ENCODE measurements at places on chromosomes 3 and 15.

- no peak for DNase-seq
Measured at GRCh38 chr15:72113347-72114031, 4.5 kb downstream of the MYO9A start.

GRCh38 chr3:118968111-118968510 is 66.5 kb downstream of the IGSF11 start:
- DNase-seq, result no peak

- no peak for DNase-seq
Measured at GRCh38 chr3:189621948-189622603, 9.1 kb upstream of the TP63 start.

DNA sequence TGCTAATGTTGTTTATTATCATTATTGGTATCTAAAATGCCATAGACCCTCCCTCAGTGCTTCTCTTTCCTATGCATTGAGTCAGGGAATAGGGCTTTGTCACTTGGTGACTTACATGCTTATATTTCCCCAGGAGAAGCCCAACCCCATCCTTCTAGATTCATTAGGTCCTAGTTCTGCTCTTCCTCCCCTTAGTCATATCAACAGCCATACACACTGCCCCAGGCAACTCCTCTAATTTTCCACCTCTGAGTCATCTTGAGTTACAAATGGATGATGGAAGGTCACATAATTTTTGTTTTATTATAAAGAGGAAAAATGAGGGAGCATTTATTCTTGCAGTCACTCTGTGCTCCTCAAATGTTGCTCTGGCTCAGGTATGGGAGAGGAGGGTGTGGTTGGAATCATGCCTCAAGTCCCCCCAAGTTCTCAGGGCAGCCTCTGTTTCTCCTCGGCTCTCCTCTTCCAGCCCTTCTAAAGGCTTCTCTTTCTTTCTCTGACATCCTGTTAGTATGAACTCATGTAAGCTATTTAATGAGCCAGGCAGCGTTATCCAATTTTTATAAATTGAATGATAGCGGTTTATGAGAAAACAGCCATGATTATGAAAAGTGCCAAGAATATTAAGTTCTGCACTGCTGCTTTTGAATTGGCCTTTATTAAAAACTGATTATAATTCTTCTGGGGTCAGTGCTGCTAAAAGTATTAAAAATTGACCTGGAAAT is 45.6 kb upstream of the FSTL1 start:
- DNase-seq, result no peak

DNA sequence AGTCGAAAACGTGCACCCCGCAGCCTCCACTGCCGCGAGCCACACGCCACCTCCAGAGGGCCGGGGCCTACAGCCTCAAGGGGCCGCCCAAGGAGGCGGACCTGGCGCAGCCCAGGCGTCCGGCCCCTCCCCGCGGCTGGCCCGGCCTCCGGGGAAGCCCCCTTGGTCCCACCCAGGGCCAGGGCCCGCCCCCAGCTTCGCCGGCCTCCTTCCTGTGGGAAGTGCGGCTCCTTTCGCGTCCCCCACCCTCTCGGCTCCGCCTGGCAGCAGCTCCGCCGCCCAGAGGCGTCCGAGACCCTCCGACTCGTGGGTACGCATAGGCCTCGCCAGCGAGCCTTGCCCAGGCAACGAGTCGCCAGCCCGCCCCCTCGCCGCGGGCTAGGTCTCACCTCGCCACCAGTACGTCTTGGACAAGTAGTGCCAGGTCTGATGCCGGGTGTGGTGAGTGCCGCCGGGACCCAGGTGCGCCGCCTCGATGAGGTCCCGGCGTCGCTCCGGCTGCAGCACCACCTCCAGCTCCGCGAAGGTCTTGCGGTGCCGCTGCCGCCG is 642 bp downstream of the ZBTB11 start:
- peak; percentile 84 for DNase-seq

GRCh38 chr15:57114070-57114469 is 195.6 kb downstream of the TCF12 start:
- no peak for DNase-seq

DNA sequence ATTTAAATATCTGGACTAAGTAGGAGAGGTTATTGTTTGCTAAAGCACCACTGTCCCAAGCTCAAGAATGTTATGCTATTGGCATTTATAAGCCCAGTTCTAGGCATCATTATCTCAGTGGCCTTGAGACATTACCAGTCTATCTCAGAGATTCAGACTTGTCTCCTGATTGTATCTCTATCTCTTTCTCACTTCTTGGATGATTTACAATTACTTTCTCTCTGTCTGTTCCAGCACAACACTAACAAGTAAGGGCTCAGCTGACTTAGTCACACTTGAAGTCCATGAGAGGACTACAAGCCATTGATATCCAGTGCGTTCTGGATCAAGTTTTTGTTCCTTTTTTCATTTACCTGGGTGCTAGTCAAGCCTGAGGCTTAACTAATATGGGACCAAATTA is 60.2 kb downstream of the TRIM69 start:
- DNase-seq, result no peak

DNA sequence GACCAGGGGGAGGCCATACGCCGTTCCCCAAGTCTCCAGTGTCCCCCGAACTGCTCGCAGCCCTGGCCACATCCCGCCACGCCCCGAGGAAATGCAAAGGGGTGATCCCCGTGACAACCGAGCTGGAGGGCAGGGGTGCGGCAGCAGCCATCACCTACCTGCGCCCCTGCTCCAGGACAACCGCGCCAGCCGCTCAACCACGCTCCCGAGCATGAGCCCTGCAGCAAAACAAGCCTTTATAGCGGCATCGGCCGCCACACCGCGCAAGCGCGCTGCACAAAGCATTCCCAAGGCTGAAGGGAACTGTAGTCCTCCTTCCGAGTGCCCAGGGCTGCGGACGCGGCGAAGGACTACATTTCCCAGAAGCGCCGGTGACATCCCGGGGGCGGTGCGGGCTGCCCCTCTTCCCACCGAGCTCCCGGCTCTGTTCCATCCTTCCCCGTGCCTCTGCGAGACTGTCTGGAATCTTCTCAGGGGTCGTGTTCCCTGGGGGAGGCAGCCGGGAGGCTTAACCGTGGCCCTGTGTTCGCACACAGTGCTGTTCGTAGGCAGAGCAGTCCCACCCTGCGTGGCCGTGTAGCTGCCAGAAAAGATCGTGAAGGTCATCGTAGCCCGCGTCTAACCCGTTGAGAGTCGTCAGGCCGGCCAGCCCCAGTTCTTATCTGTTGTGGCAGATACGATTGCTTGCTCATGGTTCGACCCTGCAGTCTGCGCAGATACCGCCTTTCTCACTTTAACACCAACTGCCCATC is at the start of gene ABCC5:
ABCC5 (minus strand) TSS at position 213 of the 752 bp plus-strand sequence. CDS start 3,492 bp downstream, outside the sequence.
- DNase-seq, result peak; percentile 73

GRCh38 chr15:95970326-95970725 is 360.2 kb upstream of the NR2F2 start:
- no peak for DNase-seq

GRCh38 chr3:24475925-24476324 is 18.7 kb downstream of the THRB start:
- no peak for DNase-seq

DNA sequence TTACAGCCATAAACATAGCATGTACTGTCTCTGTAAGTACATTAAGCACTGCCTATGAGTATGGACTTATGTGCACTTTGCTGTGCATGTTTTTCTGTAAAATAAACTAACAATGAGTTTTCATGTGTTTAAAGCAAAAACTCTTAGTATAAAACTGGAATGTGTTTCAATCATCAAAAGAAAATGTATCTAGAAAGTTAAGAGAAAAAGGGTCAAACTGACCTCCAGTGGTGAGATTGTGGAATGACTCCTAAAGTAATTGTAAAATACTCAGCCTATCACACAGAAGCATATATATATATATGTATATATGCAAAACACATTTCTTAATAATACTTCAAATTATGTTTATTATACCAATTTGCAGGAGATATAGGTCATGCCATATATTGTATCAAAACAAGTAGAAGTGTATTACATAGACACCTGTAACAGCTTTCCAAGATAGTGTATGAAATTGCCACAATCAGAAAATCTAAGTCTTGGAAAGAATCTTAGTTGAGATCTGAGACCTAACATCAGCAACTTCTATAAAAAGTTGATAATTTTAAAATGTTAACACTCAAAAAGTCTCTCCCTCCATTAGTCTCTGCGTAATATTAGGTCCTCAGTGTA is 199.6 kb downstream of the FMN1 start:
- DNase-seq, result no peak

DNA sequence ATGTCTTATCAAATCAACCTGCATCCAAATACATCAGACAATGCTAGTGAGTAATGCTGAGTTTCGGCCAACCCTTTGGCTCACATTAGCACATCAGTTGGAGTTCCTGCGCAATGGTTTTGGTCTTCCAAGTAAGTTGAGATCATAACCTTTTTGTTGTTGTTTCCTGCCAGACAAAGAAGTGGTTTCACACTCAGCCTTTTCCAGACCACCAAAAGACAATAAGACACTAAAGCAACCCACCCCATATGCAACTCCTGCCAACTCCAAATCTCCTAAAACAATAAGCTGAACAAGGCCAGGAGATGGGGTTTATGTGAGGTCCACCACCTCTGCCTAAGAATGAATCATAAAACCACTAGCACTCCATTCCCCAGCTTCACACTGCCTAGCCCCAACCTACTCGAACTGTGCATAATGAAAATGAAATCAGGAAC is 177.0 kb downstream of the ERC2 start:
- no peak for DNase-seq

- no peak for DNase-seq
Measured at GRCh38 chr3:147406028-147406931, at the start of gene ZIC4. TSS of gene ZIC4 (minus strand) at chr3:147406543. CDS start at chr3:147402797, 3,746 bp downstream.

GRCh38 chr3:77158730-77159581 is 119.1 kb downstream of the ROBO2 start:
- DNase-seq, result no peak

- DNase-seq, result no peak
Measured at GRCh38 chr3:107939691-107940442, 151.0 kb downstream of the CD47 start.

- DNase-seq, result no peak
Measured at GRCh38 chr3:15159501-15160136, 46.4 kb upstream of the CAPN7 start.

DNA sequence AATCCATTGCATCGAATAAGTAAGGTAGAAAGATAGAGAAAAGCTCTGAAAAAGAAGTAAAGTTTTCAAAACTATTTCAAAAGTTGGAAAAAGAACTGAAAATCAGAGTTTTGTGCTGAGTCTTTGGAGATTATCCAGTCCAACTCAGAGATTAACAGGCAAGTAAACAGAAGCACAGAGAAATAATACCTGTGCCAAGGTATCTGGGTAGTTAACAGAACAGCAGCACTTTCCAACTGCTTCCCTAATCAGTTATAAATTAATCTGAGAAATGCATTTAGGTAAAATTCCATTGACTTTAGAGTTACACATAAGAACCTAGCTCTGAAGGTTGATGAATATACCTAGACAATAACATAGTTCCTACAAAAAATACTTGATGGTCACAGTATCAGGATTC is 355.3 kb downstream of the TBC1D5 start:
- DNase-seq, result no peak

- DNase-seq, result no peak
Measured at GRCh38 chr3:101351829-101352228, 31.5 kb upstream of the IMPG2 start.

DNA sequence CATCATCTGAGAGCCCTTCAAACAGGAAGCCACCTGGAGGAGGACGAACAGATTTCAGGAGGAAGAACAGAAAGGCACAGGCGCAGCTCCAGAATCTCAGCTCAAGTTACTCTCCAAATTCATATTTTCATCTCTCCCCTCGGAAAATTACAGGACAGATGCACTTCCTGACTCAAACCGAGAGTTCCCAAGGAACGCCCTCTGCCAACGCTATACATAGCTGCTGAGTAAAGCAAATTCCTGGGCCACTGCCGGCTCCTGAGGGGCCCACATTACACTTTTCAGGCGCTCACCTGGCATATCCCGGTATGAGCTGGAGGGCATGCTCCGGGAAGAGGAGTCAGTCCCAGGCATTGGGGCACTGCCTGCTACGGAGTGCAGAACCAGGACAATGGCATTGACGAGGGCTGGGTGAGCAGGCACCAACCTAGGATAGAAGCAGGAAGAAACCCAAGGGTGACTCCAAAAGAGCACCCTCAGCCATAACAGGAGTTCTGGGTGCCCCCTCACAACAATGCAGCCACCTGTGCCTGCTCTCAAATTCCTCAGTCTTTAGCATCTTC is 11.2 kb downstream of the UBL7 start:
- no peak for DNase-seq

DNA sequence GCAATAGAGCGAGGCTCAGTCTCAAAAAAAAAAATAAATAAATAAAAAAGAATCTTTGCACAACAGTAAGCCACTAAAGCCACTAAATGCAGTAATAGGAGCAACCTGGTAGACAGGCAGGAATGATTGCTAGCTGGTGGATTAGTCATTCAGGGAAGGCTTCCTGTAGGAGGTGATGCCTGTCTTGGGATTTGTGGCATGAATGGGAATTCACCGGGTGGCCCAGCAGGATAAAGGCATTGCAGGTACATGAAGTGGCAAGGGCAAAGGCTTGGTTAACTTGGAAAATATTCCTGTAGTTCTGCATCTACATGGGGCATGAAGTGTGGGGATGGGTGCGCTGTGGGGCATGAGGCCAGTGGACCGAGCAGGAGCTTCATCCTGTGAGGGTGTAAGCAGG is 94.5 kb downstream of the IQSEC1 start:
- DNase-seq, result no peak

DNA sequence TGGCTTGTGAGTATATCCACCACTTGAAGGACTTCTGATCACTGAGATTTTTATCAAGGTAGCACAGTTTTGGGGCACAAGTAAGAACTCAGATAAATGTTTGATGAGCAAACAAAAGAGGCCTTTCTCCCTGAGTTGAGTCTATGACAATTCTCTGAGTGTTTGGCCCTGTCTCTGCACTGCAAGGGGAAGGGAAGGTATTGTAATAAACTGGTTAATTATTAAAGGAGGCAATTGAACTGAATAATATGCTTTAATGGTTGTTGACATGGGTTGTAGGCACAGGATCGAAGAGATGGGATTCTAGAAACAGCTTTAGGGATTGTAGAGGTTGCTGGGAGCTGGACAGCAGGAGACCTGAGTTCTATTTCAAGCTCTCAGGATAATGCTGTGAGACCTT is 95.0 kb upstream of the MRPL3 start:
- DNase-seq, result no peak

- DNase-seq, result no peak
Measured at GRCh38 chr3:71549951-71550350, 33.6 kb downstream of the FOXP1 start.

DNA sequence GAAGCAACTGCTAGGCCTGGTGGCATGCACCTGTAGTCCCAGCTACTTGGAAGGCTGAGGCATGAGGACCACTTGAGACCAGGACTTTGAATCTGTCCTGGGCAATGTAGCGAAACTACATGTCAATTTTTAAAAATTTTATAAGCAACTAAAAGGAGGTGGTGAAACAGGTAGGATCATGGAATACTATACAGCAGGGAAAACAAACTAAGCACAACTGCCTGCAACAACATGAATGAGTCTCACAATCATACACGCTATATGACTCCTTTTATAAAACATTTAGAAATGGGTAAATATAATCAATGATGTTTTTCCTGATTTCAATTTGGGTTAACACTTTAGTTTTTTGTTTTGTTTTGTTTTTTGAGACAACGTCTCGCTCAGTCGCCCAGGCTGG is 29.5 kb upstream of the CNBP start:
- DNase-seq, result no peak

All from activated CD8-positive, alpha-beta memory T cell treated with anti-CD3 and anti-CD28 coated beads for 4 hours (primary cell).